MG63 (cell line): ENCODE measurements at places on chromosomes 7 and 10. TPM values are rescaled to one million over a fixed set of nuclear protein-coding genes. Genes with fewer than 3 reads are reported as not detected.

The TAF3 gene
- total RNA-seq: 0.92 and 4.4 TPM in 2 replicates

DNA sequence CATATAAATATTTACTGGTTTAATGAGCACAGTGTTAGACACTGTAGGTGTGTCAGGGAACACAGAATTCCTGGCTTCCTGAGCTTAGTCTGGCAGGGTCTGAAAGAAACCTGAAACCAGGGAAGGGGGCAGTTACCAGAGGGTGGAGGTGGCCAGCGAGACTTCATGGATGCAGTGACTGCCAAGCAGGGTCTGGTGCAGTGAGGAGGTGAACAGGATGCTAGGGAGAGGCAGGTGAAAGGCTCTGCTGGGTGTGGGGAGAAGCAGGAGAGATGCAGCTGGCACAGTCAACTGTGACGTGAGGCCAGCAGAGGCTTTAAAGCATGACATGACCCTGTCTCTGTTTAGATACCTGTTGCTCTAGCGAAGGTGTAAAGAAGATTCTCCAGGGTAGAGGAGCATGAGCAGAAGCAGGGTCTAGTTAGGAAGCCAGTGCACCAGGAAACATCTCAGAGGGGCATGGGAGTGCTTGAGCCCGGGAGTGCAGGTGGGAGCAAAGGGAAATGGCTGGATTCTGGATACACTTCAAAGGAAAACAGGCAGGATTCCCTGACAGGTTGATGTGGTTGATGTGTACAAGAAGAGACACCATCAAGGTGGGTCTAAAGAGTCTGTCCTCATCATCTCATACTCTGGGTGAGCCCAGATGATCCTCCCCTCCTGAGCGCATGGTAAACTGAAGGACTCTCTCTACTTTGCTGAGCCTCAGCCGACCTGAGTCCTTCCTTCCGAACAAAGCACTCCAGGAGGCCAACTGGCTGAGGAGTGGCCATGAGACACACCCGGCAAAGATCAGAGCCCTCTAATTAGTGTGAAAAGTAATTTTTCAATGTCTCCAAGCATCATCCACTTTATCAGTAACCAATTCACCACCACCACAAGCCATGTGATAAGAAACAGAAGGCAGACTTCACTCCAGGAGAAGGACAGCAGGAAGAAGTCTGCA lies 186.8 kb downstream of the COBL start:
- DNase-seq: no peak

The ANXA8 gene
- total RNA-seq: 2.5 TPM in 1 of 2 replicates, not detected in the other

- no peak for DNase-seq
Observed at GRCh38 chr7:73685311-73685710, 1.9 kb downstream of the BUD23 start.

- DNase-seq: no peak
Observed at GRCh38 chr10:121265360-121266123, 332.7 kb downstream of the FGFR2 start.

DNA sequence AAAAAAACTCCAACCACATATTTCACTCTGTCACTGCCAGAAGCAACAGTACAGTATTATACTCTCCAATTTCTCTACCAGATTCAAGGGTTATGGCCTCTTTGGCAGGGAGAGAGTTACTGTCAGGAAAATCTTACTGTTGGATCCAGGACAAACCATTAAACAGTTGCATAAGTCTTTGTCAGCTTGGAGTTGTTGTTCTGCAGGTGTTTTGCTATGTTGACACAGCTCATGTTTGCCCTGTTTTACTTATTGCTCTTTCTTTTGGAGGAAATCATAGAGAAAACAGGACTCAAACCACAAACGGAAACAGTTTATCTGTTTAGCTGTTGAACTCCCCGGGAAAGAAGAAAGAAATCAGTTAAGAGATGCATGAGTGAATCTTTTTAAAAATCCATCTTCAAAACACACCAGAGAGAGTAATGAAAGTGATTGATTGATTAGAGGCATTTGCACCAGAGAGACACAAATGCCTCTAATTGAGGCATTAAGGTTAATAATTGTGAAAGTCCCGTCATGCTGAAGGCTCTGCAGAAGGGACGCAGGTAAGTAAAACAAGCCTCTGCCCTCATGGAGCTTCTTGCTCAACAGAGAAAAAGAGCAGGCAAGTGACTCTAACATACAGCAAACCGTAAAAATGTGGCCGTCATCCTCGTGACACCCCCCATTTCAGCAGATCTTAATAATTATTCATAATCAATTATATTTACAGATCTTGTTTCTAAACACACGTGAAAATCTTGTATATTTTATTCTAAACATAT lies 38.7 kb upstream of the ARHGAP21 start:
- no peak for DNase-seq

The PRSS2 gene
- total RNA-seq: not detected in 2 replicates

- DNase-seq: no peak
Observed at GRCh38 chr7:100489824-100490223, 6.1 kb downstream of the NYAP1 start.

- DNase-seq: no peak
Observed at GRCh38 chr10:22612318-22612717, 102.1 kb downstream of the PIP4K2A start.

DNA sequence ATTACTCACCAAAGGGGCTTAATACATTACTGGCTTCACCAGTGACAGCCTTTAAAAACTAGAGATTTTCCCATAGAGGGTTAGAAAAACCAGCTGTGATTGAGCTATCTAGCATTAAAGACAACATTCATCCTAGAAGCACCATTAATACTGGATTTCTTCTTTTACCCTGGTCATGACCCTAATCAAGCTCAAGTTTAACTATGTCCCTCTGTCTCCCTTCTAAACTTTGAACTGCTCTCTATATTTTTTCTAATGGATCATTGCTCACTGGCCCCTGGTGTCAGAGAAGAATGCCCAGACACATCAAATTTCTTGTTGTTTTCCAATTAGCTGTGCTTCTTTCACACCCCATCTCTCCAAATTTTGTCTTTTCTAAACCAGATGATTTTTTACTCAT lies 1101.3 kb downstream of the XPNPEP1 start:
- DNase-seq: no peak

The POLR1F gene
- total RNA-seq: 18.2 and 20.4 TPM in 2 replicates

DNA sequence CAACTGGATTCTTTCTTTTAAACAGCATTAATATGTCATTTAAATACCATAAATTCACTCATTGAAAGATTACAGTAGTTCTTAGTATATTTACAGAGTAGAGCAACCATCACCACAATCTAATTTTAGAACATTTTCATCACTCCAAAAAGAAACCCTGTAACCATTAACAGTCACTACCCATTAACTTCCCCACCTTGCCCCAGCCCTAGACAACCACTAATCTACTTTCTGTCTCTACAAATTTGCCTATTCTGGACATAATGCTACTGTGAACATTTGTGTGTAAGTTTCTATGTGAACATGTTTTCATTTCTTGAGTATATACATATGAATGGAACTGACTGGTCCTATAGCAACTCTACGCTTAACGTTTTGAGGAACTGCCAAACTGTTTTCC lies 42.4 kb downstream of the P4HA1 start:
- DNase-seq: no peak

The PNLIPRP1 gene
- total RNA-seq: not detected in 2 replicates

- DNase-seq: no peak
Observed at GRCh38 chr10:124288928-124289850, 129.5 kb downstream of the OAT start.
